ENCODE measurements at places on chromosomes 12 and 14.
A peak's percentile ranks its signal among the peaks of the same experiment; 100 is the strongest.

- no peak for DNase-seq
Measured at GRCh38 chr12:6369916-6370575, 5.3 kb downstream of the SCNN1A start.

- peak; percentile 54 for DNase-seq
Measured at GRCh38 chr14:103561381-103562178, 877 bp downstream of the BAG5 start.

DNA sequence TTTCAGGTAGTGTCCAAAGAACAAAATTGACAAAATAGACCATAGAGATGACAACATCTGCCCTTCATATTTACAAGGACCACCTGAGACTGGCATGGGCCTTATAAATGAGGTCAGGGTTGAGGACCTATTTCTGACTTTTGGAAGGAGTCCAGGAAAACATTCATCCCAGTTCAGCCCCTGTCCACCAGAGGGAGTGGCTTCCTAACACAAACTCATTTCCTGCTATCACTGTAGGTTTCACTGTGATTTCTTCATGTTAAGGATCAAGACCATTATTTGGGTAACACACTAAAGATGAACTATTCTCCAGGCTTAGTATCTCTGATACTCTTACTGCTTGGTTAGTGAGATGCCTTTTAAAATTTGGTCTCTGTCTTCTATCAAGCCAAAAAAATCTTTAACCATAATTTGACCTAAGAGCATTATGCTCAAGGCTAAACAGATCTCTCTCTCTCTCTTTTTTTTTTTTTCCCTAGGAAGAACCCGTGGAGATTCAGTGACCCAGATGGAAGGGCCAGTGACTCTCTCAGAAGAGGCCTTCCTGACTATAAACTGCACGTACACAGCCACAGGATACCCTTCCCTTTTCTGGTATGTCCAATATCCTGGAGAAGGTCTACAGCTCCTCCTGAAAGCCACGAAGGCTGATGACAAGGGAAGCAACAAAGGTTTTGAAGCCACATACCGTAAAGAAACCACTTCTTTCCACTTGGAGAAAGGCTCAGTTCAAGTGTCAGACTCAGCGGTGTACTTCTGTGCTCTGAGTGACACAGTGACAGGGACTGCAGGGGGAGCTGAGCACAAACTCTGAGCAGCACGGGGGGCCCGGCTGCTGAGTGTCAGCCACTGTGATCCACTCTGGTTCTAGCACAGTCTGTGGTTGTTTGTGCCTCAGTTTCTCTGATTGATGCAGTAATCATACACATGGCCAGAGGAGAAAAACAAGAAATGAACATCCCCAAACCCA is 267.6 kb upstream of the OR4E1 start:
- peak; percentile 41 for DNase-seq

DNA sequence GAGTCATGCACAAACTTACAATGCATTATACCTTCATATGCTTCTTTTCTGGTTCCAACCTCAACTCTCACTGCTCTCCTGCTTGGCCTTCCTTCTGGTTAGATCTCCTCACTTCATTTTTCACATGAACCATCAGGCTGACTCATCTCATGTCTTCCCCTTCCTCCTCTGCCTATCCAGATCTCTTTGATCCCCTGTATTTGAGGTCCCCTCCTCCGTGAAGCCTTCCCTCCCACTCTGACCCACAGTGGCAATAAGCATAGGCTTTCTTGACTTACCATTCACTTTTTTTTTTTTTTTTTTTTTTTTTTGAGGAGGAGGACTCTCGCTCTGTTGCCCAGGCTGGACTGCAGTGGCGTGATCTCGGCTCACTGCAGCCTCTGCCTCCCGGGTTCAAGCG is 14.7 kb upstream of the ASIC1 start:
- DNase-seq, result no peak

DNA sequence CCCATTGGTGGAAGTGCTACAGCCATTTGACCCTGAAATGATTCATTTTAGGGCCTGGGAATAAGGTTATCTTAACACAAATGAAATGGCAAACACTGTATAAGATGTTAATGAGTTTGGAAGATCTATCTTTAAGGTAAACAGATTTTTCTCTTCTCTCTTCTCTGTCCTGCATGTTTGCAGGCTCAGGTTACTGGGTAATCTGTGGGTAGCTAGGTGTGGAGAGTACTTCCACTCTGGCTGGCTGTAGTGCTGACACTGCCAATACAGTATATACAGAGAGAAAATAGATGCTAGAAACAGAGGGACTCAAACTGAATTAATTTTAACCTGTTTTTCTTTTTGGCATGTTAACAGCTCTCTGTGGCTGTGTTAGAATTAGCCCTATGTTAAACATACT is 84.6 kb downstream of the SLC38A6 start:
- no peak for DNase-seq

DNA sequence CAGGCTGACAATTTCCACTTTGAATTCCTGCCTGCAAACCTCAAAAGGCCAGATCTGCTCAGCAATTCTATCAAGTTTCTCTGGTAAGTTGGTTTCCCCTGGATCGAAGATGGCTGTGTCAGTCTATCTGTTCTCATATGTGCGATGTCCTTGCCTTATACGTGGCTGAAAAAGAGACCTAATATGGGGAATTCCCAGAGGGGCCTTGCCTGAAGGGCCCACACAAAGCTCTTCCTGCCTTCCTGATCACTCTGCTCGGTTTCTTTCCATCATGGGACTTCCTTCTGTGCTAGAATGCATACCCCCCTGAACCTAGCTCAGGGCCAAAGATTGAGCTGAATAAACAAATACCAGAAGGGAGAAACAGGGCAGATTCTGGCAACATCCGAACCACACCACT is 13.2 kb downstream of the TCL1B start:
- DNase-seq, result no peak

DNA sequence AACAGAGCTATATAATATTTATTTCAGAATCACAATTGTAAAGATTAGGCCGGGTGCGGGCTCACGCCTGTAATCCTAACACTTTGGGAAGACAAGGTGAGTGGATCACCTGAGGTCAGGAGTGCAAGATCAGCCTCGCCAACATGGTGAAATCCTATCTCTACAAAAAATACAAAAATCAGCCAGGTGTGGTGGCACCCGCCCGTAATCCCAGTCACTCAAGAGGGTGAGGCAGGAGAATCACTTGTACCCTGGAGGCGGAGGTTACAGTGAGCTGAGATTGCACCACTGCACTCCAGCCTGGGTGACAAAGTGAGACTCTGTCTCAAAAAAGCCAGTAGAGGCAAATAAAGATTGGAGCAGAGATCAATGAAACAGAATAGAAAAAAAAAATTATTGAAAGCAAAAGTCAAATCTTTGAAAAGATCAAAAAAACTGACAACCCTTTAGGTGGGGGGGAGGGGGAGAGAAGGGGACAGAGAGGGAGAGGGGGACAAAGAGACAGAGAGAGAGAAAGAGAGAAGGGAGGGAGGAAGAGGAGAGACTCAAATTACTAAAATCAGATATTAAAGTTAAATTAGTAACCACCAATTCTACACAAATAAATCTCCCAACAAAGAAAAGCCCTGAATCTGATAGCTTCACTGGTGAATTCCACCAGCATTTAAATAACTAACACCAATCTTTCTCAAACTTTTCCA is 52.4 kb upstream of the AP4S1 start:
- DNase-seq, result no peak

GRCh38 chr12:11763760-11764520 is 114.5 kb downstream of the ETV6 start:
- no peak for DNase-seq

DNA sequence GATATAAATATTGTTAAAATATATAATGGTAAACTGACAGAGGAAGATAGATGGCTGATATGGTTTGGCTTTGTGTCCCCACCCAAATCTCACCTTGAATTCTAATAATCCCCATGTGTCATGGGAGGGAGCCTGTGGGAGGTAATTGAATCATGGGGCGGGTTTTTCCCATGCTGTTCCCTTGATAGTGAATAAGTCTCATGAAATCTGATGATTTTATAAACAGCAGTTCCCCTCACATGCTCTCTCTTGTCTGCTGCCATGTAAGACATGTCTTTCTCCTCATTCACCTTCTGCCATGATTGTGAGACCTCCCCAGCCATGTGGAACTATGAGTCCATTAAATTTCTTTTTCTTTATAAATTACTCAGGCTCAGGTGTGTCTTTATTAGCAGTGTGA is 46.3 kb downstream of the PTCSC3 start:
- DNase-seq, result no peak

- no peak for DNase-seq
Measured at GRCh38 chr14:61187196-61187905, 93.8 kb downstream of the TMEM30B start.

- DNase-seq, result no peak
Measured at GRCh38 chr14:104085032-104085888, at the start of gene ASPG. ASPG (plus strand) TSS chr14:104085700; CDS start chr14:104085771, 71 bp downstream.

- no peak for DNase-seq
Measured at GRCh38 chr14:58969951-58970751, 218.3 kb upstream of the DAAM1 start.

DNA sequence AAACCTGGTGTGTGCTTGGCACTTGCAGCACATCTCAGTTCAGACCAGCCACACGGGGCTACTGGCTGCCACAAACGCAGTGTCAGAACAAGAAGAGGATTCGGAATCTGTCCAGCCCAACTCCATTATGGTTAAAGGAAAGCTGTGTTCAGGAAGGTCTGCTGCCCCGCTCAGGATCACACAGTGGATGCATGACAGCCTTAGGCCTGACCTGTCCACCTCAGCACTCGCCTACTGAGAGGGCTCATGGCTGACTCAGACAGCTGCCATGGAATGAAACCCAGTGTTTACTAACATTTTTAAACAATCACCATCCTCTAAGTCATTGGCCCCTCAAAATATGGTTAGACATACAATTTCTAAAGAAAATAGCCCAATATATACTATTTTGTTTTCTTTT is 5.6 kb upstream of the NIN start:
- DNase-seq, result no peak

- DNase-seq, result no peak
Measured at GRCh38 chr14:70827347-70827746, 18.0 kb upstream of the MAP3K9 start.

DNA sequence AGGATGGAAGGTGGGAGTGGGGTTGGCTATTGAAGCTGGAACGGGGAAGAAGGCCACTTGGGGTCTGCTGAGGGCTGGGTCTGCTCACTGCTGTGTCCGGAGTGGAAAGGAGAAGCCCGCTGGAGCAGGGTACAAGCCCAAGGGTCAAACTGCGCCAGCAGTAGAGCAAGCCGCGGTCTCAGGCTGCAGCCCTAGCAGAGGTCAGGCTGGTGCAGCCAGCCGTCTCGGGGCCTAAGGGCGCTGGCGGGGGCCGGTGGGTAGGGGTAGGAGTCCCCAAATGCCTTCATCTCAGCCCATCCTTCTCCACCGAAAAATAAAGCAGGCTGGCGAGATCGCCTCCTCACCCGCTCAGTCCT is 718 bp upstream of the JDP2 start:
- no peak for DNase-seq

- DNase-seq, result no peak
Measured at GRCh38 chr14:35532783-35533356, 1.1 kb upstream of the INSM2 start.

DNA sequence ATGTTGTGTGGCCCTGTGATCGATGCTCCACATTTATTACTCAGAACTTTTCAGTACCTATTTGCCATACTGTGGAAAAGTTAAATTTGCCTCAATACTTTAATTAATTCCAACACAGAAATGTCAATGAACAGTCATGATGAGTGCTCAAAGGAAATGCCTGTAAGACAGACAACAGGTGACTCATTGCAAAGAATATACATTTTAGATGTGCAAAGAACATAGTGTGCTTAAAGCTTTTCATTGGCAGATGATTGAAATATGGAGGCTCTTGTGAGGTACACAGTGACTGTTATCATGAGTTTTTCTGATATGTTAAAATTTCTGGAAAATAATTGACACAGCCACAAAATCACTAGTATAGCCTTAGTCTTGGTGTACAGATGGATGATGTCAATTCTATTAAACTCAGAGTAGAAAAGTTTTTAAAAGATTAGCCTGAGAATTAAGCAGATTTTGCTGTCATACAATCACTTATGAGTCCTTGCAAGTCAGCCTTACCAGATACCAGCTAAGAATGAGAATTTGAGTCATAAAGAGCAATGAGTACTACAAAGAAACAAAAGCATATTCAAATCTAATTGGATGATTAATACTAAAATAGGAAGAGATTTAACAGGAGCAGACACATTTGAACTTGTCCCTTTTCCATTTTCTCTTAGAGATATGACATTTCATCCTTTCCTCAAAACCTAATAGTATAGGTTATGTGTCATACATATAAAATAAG is 544.1 kb downstream of the KCNH5 start:
- no peak for DNase-seq

DNA sequence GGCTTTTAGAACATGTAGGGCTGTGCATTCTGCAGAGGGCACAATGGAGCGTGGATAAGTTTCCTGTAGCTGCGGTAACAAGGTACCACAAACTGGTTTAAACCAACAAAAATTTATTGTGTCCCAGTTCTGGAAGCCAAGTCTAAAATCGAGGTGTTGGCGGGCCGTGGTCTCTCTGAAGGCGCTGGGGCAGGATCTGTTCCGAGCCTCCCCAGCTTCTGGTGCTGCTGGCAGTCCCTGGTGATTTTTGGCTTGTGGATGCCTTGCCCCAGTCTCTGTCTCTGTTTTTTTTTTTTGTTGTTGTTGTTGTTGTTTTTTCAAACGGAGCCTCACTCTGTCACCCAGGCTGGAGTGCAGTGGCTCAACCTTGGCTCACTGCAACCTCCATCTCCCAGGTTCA is 77.5 kb downstream of the ACACB start:
- no peak for DNase-seq

DNA sequence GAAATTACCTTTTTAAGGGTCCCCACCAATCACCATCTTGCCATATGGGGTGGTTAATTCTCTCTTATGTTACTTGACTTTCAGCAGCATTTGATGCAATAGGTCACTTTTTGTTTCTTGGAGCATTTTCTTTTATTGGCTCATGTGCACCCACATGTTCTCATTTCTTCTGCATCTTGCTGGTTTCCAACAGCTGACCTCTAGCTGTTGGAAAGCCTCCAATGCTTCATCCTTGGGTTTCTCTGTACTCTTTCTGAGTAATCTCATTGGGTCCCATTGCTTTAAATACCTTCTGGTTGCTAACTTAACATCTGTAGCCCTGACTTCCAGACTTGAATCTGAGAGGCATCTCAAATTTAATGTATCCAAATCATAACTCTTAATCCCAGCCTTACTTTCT is 116.8 kb downstream of the CRADD start:
- DNase-seq, result no peak

DNA sequence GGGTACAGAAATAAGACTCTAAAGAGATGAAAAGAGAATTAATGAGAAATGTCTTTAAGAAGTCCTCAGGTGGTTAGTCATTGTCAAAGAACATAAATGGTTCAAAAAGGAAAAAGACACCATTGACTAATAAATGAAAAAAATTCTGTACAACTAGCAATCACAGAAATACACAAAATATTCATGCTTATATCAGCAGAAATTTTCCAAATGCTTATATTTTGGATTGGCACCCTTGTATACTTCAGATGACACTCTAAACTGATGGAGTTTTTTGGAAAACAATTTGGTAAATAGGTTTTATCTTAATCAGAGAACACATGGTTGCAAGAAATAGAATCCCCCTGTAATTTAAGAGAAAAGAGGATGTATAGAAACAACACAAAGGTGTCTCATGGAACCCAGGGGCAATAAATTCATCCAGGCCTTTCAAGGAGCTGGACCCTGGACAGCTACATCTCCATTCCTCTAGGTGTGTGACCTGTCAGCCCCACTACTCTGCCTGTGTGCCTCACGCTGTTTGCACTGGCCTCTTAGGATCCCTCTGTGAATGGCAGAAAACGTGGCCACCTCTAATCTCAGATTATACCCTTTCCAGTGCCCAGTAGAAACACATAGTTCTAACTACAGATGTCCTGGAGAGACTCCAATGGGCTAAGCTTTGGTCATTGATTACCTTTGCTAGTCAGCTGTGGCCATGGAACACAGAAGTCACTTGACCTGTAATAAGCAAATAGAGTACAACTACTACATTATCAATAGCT is 110.2 kb downstream of the FGD4 start:
- no peak for DNase-seq

All from stimulated activated CD4-positive, alpha-beta T cell treated with anti-CD3 and anti-CD28 coated beads, Interleukin-4, amount 100 ng/mL, for 24 hours (primary cell).